ENCODE measurements at places on chromosomes 11 and 22. TPM values are rescaled to one million over a fixed set of nuclear protein-coding genes. Genes with fewer than 3 reads are reported as not detected.

Gene NAALADL1
- total RNA-seq = 12.1 TPM

Gene OAF
- total RNA-seq = 66.3 TPM

Gene PDGFD
- total RNA-seq = 134 TPM

Gene RAC2
- total RNA-seq = 4.4 TPM

Gene TMPRSS6
- total RNA-seq = not detected

Gene TNNI2
- total RNA-seq = not detected

Gene CBLIF
- total RNA-seq = not detected

Gene SLC5A4
- total RNA-seq = 0.33 TPM

GRCh38 chr11:100918551-100919500 is 210.8 kb downstream of the PGR start:
- H3K27me3 ChIP-seq = no peaks in the 10 kb centered on the region
- no peaks in the 10 kb centered on the region for H3K36me3 ChIP-seq
- no peak overlapping the region for H3K27ac ChIP-seq
- no peaks in the 10 kb centered on the region for H3K4me1 ChIP-seq
- H3K4me3 ChIP-seq = no peak overlapping the region

DNA sequence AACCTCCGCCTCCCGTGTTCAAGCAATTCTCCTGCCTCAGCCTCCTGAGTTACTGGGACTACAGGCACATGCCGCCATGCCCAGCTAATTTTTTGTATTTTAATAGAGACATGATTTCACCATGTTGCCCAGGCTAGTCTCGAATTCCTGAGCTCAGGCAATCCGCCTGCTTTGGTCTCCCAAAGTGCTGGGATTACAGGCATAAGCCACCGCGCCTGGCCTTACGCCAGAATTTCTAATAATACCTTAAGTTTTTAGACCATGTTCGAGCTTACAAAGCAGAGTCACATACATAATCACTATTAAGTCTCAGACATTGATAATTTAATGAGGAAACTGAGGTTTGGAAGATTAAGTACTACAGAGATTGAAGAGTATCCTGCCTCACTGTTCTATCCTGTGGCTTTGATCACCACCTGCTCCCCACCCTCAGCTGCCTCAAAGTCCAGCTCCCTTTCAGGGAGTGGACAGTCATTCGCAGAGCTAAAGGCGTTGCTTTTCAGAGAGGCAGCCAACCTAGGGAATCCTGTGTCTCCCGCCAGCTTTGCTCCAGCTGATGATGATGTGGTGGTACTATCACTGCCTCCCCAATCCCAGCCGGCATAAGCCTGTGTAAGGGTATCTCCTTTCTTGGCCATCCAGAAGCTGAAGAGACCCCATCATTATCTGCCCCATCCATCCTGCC is 7.7 kb downstream of the UBASH3B start:
- H3K4me3 ChIP-seq = no peak overlapping the region
- H3K4me1 ChIP-seq = no peaks in the 10 kb centered on the region
- DNase-seq = no peak
- H3K36me3 ChIP-seq = no peaks in the 10 kb centered on the region
- no peaks in the 10 kb centered on the region for H3K27me3 ChIP-seq

DNA sequence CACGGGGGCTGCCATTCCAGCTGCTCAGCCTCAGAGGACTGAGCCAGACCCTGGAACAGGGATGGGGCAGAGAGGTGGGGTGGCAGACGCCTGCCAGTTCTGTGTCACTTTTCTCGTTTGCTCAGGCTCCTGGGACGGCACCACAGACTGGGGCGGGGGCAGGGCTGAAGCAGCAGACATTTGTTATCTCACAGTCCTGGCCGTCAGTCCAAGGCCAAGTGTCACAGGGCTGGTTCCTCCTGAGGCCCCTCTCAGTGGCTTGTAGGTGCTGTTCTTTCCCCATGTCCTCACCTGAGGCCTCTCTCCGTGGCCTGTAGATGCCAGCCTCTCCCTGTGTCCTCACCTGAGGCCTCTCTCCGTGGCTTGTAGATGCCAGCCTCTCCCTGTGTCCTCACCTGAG is 24.7 kb downstream of the TPCN2 start:
- H3K27ac ChIP-seq = peak overlapping the region; percentile 80
- peaks cover 4% of the 10 kb centered on the region for H3K4me1 ChIP-seq
- no peak overlapping the region for H3K4me3 ChIP-seq
- no peaks in the 10 kb centered on the region for H3K27me3 ChIP-seq
- DNase-seq = no peak

GRCh38 chr11:66494458-66494857 is 14.2 kb downstream of the DPP3 start:
- no peaks in the 10 kb centered on the region for H3K27me3 ChIP-seq
- H3K36me3 ChIP-seq = no peaks in the 10 kb centered on the region
- H3K4me3 ChIP-seq = no peak overlapping the region

GRCh38 chr22:38311323-38311620 is 6.0 kb downstream of the CSNK1E start:
- no peak for DNase-seq
- H3K27me3 ChIP-seq = no peaks in the 10 kb centered on the region
- H3K4me3 ChIP-seq = no peak overlapping the region
- peaks cover 29% of the 10 kb centered on the region for H3K4me1 ChIP-seq
- no peaks in the 10 kb centered on the region for H3K36me3 ChIP-seq

- no peaks in the 10 kb centered on the region for H3K4me1 ChIP-seq
- no peaks in the 10 kb centered on the region for H3K36me3 ChIP-seq
- peak overlapping the region; percentile 66 for H3K4me3 ChIP-seq
- H3K27me3 ChIP-seq = no peaks in the 10 kb centered on the region
These were observed 893 bp downstream of the SLC36A4 start for GRCh38 chr11:93196816-93197379.
